ENCODE measurements at places on chromosomes 3 and 15.

DNA sequence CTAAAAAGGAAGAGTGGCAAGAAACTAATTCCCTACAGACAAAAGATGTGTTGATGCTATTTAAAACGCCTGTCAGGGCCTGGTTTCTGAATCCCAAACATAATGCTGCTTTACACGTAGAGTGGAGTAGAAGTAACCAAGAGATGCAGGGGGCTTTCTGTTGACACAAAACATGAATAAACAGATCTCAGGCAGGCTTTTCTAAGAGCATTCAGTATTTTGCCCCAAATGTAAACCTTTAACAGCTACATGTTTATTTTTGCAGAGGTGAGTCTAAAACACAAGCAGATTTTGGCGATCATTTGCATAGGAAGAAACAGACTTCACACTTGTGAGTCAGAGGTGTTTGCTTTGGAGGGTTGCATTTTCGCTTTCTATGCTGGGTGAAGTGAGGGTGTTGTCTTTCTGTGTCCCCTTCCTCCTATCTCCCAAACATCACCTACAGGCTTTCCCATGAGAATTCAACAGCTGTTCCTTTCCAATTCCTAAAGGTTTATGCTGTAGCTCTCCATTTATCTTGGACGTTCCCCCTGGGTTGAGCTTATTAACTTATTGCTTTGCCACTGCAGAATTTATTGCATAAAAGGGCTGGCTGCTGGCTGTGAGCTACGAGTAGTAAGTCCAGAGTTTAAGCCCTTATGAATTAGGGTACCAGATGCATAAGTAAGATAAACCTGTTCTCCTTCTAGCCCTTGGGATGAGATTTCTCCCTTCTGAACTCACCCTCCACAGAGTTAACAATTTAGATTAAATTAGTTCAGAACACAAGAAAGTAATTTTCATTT, 156.7 kb downstream of the DIPK2A start:
- no peak for DNase-seq

DNA sequence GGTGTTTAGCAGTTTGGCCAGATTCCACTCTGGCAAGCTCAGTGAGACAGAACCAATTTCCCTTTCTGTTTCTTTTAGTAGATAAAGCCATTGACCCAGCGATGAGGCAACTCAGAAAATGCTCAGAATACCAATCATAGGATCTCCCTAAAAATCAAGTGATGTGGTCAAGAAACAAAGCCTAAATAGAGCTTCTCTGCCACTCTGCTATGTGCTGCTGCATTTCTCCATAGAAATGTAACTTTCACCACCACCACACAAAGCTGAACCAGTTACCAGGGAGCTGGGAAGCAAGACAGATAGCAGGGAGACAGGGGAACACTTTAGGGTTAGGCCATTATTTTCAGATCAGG, 109.8 kb downstream of the RPL22L1 start:
- no peak for DNase-seq

- peak; percentile 97 for DNase-seq
Measured at GRCh38 chr15:78241017-78241416, 6.7 kb upstream of the ACSBG1 start.

- no peak for DNase-seq
Measured at GRCh38 chr3:23567917-23568316, 237.8 kb upstream of the UBE2E1 start.

DNA sequence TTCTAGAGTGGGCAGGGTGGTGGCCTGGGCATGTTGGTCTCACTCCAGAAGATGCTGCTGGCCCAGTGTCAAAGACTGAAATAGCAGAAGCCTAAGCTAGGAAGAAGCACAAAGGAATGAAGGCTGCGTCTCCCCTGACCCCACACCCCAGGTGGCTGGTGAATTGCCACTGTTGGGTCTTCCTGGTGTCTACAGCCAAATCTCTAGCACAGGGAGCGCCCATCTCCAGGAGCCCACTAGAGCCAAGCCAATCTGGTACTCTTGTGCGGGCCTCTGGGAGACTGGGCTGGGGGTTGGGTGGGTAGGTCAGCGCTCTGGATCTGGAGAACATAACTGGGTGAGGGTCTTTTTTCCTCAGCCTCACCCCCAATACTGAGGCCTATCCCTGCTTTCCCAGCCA, 894 bp downstream of the TUSC2 start:
- DNase-seq: no peak

Data from H1 (cell line).